ENCODE measurements at places on chromosomes 4 and X.

- no peak for DNase-seq
Observed at GRCh38 chr4:40462326-40462725, 127.2 kb downstream of the CHRNA9 start.

DNA sequence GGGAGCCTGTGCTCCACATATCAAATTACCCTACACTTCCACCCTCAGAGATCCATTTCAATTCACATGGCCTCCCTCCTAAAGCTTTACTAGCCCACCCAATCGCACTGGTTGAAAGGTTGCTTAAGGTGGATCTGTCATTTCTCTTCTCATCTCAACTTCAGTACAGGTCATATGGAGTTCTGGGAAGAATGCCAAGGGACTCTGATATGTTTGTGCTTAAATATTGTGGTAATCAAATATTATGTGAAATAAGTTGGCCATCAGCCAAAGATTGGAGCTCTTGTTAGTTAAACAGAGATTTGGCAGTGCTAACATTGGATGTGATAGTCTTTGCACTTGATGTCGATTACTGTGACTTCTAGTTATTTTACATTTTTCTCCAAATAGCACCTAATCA lies 20.5 kb downstream of the SEPTIN6 start:
- no peak for DNase-seq

DNA sequence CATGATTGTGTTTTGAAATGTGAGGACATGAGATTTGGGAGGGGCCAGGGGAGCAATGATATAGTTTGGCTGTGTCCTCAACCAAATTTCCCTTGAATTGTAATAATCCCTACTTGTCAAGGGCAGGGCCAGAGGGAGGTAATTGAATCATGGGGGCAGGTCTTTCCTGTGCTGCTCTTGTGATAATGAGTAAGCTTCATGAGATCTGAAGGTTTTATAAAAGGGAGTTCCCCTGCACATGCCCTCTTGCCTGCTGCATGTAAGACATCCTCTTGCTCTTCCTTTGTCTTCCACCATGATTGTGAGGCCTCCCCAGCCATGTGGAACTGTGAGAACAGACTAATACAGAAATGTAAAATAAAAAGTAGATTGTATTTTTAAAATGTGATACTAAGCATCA lies 1294.9 kb downstream of the ADGRL3 start:
- no peak for DNase-seq

- DNase-seq = no peak
Observed at GRCh38 chrX:119505945-119506344, 37.7 kb downstream of the SLC25A5 start.

- DNase-seq = no peak
Observed at GRCh38 chr4:71444395-71444794, 105.6 kb downstream of the SLC4A4 start.

GRCh38 chrX:75115707-75116413 lies 40.2 kb downstream of the ABCB7 start:
- no peak for DNase-seq

DNA sequence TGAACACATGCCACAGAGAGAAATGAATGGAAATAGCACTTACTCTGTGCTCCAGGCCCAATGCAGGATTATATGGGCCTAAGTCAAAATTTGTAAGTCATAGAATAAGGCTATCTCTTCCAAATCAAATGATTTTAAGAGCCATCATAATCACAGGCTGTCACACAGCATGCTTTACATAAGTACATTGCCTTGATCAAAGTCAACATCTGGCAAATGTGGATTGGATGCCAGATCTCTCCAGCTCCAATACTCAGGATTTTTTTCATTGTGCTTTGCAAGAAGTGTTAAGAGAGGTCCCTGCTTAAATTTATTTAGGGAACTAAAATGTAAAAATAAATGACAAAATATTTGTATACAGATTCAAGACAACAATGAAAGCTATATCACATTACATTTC lies 299.9 kb downstream of the PRDM5 start:
- no peak for DNase-seq

DNA sequence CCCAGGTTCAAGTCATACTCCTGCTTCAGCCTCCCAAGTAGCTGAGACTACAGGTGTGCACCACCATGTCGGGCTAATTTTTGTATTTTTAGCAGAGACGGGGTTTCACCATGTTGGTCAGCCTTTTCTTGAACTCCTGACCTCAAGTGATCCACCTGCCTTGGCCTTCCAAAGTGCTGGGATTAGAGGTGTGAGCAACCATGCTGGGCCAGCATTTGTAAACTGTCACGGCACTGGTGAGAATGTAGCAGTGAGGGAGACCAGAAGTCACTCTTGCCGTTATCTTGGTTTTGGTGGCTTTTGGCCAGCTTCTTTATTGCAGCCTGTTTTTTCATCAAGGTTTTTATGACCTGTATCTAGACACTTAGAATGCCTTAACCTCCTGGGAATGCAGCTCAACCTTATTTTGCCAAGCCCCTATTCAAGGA lies 22.4 kb downstream of the PCDH18 start:
- DNase-seq = no peak

- DNase-seq = no peak
Observed at GRCh38 chr4:168648929-168649328, 152.1 kb downstream of the PALLD start.

DNA sequence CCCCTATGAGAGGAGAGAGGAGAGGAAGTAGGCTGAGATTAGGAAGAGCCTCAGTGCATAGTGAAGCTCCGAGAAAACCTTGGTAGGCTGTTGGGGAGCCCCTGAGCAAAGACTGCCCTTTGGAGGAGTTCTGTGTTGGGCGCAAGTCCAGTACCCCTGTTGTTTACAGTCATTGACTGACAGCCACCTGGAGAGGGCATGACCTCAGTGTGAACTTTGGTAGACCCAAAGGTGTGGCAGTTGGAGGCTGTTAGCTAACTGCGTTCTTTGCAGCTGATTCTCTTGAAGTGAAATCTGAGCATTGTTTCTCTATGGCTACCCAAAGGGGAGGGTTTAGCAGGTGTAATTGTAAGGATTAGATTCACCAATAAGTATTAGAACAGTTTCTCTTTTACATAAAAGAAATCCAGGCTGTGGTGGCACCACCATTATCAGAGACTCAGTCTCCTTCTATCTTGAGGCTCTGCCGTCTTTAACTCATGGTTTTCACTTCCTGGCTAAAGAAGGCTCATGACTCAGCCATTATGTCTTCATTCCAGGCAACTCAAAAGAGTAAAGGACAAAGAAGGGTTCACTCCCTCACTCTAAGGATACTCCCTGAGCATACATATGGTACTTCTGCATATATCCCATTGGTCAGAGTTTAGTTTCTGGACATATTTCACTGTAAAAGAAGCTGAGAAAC lies 33.4 kb downstream of the ANXA3 start:
- no peak for DNase-seq

GRCh38 chr4:162804351-162804924 lies 362.3 kb downstream of the NAF1 start:
- DNase-seq = no peak

Measured in sciatic nerve (tissue), 2 donors.